AG09309 (cell line): ENCODE measurements at places on chromosomes 13 and 19.

DNA sequence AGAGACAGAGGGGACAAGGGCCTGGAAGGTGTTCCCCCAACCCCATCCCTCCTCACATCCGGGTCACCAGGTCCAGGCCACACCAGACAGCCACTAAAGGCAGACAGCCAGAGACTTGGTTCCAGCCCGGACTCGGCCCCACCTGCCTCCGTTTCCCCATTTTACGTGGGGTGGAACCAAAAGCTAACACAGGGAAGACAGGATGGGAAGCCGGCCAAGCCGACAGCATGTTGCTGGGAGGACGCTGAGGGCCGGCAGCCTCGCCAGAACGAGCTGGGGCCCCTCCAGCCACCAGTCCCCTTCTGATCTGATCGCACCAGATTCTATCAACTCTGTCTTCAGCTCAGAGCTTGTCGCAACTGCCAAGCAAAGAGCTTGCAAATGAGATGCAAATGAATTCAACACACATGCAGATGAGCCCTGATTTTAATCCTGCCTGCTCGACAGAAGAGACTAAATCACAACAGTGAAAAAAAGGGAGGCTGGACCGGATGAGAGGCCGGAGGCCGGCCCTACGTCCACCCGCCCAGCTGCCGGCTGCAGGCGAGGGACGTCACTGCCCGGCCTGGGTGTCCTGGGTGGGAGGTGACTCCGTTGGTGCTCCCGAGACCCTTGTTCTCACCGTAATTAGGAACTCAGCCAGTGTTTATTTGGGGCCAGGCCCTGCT is 17.5 kb upstream of the SHC2 start:
- DNase-seq: no peak

GRCh38 chr13:65530688-65531087 is 1699.4 kb downstream of the PCDH9 start:
- DNase-seq: no peak

DNA sequence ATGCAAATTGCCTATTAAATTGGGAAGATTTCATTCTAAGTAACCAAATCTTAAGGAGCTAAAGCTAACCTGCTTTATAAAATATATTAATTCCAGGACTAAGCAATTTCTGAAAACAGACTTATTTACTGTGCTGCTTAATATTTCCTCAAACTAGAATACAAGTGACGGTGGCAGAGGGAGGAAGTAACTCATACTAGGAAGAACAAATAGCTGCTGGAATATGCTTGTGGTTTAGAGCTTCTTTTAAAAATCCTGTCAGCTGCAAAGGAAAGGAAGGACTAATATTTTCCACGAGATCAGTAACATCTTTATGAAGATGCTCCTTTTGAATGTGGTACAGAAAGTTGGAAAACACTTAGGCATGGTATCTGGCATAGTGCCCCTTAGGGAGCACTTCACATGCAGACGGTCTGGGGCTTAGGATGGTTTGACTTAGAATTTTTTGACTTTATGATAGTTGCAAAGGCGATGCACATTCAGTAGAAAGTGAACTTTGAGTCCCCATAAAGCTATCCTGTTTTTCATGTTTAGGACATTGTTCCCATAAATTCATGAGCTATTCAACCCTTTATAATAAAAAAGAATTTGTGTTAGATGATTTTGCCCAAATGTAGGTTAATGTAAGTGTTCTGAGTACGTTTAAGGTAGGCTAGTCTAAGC is 3.4 kb upstream of the HNRNPA1L2 start:
- DNase-seq: no peak

GRCh38 chr13:44921931-44922758 is 67.1 kb downstream of the NUFIP1 start:
- DNase-seq: peak; percentile 90

DNA sequence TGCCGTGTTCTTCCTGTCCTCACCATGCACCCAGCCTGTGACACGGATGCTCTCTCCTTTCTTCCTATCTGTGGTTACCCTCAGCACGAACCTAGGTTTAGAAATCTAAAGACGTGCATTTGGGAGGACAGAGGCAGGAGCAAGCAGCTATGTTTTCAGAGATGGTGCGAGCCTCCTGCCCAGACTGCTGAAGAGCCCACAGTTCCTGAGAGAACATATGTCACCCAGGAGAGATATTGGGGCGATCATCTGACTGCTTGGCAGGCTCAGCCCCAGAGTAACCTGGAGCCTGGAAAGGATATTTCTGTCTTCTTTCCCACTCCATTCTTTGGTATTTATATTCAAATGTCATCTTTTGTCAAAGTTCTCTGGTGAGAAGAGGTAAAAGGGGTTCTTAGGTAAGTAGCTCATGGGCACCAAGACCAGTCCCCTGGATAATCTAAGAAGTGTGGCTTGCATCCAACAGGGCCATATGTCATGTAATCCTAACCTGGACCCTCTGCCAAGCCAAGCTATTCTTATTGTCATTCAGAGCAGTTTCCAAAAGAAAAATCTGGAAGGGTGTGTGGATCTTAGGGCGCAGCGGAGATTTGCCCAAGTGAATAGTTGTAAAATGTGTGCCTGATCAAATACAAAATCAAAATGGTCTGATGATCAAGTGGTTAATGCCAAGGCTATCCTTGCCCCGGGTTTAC is 59.5 kb downstream of the FGF9 start:
- DNase-seq: no peak

- no peak for DNase-seq
Measured at GRCh38 chr13:21050288-21051197, 10.8 kb downstream of the LATS2 start.

GRCh38 chr19:40596608-40597328 is 4.4 kb upstream of the LTBP4 start:
- no peak for DNase-seq

DNA sequence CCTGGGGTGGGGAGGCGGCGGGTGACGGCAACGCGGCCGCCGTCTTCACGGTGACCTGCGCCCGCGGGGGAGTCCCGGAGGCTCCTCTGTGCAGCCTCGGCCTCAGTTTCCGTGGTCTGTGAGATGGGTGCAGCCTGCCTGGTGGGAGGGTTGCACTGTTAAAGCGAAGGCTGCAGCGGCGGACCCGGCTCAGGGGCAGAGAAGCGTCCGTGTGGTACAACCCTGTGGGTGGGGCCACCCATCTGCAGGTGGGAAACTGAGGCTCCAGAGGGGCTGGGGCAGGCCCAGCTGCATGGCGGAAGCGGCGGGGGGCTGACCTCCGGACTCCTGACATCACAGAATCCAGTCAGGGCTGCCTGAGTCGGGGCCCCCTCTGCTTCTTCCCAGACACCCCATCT is 481 bp downstream of the FGF22 start:
- no peak for DNase-seq

DNA sequence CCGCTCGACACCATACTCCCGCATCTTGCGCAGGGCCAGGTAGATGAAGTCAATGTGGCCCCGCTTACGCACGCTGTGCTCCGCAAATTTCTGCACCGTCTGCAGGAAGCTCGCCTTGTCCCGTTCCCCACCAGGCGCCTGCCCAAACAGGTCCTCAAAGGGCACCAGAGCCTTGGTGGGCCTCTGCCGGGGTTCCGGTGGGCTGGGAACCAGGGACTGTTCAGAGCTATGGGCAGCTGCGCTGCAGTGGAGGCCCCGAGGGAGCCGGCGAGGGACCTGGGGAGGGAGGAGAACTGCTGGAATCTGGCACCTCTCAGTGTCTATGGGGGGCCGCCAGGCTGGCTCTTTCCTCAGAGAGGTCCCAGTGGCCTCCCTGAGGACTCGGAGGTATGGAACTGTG is 8.3 kb upstream of the ZNF653 start:
- no peak for DNase-seq

GRCh38 chr19:15154002-15154612 is 46.7 kb downstream of the NOTCH3 start:
- no peak for DNase-seq

DNA sequence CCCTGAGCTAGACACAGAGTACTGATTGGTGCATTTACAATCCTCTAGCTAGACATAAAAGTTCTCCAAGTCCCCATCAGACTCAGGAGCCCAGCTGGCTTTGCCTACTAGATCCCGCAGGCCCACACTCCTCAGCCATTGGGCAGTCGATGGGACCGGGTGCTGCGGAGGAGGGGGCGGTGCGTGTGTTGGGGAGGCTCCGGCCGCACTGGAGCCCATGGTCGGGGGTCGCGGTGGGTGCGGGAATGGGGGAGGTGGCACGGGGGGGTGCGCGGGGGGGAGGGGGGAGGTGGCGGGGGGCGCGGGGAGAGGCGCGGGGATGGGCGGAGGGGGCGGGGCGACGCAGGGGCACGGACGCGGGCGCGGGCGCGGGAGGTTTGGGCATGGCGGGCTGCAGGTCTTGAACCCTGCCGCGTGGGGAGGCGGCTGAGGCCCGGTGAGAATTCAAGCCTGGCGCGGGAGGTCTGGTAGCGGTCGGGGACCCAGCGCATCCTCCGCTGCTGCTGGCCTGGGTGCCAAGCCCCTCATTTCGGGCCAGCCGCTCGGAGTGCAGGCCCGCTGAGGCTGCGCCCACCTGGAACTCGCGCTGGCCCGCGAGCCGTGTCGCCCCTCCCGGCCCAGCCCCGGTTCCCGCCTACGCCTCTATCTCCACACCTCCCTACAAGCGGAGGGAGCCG is 674.1 kb downstream of the SLITRK5 start:
- DNase-seq: no peak

DNA sequence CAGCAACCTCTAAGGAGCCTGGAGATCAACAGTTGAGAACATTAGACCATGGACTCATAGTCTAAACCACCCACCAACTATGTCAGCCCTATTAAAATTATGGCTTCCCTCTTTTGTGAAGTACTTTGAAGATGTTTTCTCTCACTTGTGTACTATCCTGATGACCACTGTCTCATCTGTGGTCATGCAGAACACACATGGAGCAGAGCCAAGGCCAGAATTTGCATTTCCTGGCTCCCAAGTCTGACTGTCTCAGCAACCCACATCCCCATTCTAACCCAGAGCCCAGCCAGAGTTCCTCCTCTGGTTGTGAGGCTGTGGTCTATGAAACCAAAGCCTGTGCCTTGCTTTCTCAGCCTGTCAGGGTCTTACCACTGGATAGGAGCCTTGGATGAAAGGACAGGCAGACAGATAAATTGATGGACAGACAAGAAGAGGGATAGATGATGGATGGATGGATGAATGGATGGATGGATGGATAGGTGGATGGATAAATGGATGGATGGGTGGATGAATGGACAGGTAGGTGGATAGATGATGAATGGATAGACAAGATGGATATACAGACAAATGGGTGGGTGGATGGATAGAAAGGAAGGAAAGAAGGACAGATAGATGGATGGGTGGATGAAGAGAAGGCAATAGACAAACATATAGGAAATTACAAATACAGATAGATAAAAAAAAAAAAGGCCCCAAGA is 35.4 kb downstream of the ZNF557 start:
- no peak for DNase-seq

DNA sequence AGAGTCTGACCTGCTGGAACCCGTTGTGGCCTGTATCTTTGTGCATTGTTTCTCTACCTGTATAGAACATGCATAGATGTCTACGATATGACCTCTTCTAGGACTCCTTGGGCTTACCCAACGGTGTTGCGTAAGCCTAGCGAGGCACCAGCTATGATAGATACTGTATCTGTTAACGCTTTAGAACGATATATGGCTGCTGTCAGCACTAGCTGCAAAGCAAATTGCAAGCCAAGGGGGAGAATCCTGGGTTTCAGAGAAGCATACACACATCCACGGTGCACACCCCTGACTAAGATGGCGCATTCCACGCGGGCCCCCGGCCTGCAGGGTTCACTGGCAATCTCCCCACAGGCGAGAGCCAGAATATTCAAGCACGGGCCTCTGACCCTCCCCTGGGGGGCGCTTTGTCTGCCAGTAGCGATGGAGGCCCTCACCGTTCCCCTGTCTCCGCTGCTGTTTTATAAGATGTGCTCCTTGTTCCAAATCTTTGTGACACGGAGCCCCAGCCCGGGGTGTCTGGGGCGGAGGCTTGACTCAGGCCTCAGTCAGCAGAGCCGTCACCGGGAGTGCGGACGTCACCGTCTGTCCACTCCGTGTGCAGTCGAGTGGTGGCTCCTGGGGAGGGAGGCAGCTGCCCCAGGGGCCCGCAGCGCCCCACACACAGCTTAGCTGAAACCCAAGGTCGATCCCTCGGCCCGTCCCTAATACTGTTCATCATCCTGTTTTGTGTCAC is 12.9 kb upstream of the RPS15 start:
- DNase-seq: no peak

GRCh38 chr13:64627654-64628053 is 2602.5 kb downstream of the PCDH9 start:
- no peak for DNase-seq
